Putamen (tissue), 1 donor: ENCODE measurements at places on chromosomes 13 and 19.

DNA sequence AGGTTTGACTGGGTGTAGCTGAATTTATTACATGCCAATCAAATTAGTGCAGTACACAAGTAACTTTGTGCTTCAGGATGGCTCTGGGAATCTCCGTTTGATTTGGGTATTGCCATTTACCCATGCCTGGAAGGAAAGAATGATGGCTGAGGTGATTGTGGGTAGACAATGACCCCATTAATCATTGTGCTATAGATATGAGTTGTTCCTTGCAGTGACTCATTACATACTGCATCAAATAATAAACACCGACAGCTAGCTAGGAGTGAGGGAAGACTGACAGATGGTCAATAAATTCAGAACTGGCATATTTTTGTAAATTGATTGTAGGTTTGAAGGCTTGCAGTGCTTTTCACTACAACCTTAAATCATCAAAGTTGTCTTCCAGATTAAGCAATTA, 1069.5 kb downstream of the DIAPH3 start:
- no peak for DNase-seq

GRCh38 chr13:40159736-40160135, 504.3 kb downstream of the COG6 start:
- no peak for DNase-seq

DNA sequence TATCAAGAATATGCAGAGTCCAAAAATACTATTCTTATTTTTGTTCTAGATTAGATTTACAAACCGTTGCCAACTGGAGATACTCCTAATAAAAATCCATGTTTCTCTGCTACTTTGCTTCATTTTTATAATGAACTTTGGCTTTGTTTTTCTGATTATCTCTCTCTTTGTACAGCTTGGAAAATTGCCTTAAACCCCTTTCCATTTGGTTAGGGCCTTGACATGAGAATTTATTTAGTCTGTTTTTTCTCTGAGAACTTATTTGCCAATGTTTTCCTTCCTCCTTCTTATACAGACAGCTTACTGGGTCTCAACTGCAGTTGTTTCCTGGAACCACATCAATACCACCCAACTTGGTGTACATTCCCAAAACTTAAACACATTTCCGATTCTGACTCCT, 555.4 kb downstream of the SLITRK6 start:
- DNase-seq = no peak

GRCh38 chr13:93476175-93476574, 249.6 kb downstream of the GPC6 start:
- DNase-seq = no peak

GRCh38 chr13:97339988-97340749, 93.8 kb upstream of the RAP2A start:
- DNase-seq = no peak

GRCh38 chr13:33018886-33019285, 2.7 kb downstream of the KL start:
- no peak for DNase-seq

DNA sequence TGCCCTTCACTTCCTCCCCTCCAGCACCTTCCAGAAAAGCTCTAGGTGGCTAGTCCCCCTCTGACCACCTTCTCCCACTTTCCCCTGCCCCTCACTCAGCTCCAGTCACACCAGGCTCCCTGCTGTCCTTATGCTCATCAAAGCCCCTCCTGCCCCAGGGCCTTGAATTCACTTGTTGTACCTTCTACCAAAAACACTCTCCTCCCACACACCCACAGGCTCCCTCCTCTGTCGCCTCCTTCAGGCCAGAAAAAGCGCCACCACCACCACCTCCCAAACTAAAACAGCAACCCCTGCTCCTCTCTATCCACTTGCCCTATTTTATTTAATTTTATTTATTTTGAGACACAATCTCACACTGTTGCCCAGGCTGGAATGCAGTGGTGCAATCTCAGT, 4.8 kb upstream of the CEACAM16 start:
- no peak for DNase-seq

- peak; percentile 28 for DNase-seq
Observed at GRCh38 chr13:74062933-74063332, 71.3 kb downstream of the KLF12 start.

GRCh38 chr19:48708471-48708870, 11.1 kb downstream of the MAMSTR start:
- no peak for DNase-seq

DNA sequence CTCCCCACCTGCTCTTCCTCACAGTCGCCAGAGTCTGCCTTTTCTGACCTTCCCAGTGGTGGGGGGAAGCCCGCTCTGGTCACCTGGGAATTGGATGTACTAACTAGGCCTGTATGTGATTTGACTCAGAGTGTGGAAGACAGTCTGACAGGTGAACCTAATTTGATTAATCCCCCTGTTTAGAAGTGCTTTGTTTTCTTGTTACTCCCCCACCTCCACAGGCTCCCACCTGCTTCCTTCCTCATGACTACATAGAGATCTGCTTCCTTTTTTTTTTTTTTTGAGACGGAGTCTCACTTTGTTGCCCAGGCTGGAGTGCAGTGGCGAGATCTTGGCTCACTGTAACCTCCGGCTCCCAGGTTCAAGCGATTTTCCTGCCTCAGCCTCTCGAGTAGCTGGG, 44.0 kb downstream of the COG3 start:
- no peak for DNase-seq

DNA sequence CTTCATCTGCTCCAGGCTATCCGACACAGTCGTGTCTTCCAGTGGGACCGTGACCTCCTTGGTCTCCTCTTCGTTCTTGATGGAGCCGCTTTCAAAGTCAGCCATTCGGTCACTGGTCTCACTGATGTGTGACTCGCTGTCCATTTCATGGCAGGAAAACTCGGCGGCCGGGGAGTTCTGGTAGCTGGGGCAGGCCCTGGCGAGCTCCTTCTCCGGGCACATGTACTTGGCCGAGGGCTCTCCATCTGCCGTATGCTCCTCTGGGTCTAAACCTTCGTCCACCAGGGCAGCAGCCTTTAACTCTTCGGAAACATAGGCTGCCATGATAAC, 69.8 kb downstream of the TSHZ3 start:
- DNase-seq = no peak

DNA sequence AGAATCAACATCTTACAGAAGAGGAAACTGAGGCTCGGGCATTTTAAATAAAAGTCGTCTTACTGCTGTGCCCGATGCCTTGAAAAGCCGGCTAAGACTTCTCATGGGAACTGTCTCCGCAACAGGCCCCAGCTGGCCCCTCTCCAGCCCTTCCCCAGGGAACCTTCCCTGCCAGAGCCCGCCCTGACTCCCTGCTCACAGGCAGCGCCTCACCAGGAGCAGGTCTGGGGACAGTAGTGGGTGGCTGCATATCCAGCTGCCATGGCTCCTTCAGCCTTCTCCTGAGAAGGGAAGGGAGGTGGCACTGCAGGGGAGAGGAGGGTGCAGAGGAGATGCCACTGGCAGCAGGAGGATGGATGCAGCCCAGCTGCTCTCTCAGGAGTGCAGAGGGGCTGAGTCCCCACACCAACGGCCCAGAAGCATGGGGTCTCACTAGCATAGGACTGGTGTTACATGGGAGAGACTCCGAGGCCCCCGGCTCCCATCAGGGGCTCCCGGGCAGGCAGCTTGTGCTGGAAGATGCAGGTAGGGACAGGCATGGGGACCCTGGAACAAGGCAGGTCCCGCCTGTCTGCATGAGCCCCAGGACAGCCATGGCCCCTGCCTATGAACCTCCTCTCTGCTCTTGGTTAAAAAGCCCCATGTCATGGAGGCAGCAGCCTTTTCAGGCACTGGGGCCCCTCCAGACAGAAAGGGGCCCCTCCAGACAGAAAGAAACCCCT, 216.4 kb upstream of the SGCG start:
- DNase-seq = no peak

- DNase-seq = no peak
Observed at GRCh38 chr13:99041337-99041736, 63.5 kb upstream of the DOCK9 start.

GRCh38 chr19:40155749-40156265, 35.4 kb upstream of the MAP3K10 start:
- DNase-seq = no peak

DNA sequence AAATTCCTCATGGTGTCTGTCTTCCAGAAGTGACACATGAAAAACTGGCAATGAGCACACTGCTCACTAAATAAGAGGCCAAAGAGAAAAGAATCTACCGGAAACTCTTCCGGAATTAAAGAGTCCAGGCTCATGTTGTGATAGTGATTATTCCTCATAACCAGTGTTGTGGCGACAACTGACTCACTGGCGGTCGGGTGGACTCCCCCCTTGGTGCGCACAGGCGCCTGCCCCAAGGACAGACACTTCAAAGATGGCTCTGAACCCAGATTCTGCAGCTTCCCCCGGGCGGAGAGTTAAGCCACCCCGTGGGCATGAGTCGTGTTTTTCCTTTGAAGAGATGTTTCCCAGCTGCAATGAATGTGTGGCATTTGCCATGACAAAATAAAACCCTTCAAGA, 10.3 kb downstream of the IL17D start:
- no peak for DNase-seq

- peak; percentile 94 for DNase-seq
Observed at GRCh38 chr19:39078436-39079200, 5.5 kb upstream of the ACP7 start.

- no peak for DNase-seq
Observed at GRCh38 chr13:65456150-65456912, 1773.8 kb downstream of the PCDH9 start.

DNA sequence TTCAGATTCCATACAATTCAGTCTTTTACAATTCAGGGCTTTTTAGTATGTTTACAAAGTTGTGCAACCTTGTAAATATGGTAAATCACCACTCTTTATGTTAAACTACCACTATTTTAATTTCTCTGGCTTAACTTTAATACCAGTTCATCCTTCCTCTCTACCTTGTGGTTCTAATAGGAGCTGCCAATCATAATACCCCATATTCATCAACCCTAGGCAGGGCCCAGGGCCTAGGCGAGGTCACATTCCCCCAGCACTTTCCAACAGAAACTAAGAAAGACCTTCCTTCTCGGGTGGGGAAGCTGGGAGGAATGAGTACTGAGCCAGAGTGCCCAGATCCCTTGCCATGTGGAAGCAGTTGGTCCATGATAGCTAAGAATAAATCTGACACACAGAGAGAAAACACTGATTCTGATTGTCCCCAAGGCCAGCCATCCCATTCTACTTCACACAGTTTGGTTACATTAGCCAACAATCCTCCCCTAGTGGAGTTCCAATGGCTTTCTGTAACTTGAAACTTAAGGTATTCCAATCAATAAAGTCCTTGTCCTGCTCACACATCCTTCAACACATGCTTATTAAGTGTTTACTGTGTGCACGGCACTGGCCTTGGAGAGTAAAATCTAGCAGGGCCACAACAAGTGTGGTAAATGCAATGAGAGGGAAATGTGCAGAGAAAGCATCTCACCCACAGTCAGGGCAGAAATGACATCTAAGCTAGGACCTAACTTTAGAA, 76.8 kb downstream of the NUFIP1 start:
- DNase-seq = no peak

DNA sequence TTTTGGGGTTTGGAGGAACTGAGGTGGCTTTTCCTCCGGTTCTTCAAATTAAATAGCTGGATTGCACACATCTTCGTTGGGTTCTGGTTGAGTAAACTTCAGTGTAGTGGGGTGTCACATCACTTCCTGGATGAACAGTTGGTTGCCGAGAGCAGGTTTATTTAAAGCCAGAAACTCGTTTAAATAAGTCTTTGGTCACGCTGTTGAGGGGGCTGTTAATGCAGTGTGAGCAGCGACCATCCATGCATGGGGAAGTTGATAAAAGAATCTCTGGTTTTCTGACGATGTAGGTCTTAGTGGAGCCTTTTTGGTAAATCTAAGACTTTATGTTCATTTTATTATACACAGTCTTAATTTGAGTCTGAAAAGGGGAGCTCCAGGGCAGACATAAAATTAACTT, 351.2 kb upstream of the ARGLU1 start:
- no peak for DNase-seq

DNA sequence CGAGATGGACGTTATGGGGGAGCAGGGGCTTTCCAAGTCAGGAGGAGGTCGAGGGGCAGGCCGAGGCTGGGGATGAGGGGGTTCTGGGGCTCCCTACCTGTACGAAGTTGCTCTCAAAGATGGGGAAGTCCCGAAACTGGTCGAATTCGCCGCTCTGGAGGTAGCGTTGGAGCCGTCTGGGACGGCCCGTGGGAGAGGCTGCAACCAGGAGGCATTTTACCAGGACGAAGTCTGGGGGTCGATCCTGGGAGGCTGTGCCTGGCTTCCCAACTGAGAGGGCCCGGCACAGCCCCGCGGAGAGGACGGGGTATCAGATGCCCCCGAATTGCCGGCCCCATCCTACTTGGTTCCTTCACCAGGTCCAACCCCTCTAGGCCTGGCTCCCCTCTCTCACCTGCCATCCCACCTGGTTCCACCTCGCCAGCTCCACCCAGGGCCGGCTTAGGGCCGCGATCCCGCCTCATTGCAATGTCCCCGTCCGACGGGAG, 527 bp upstream of the EMC10 start:
- no peak for DNase-seq
